ENCODE measurements at places on chromosomes 13 and 19.

- no peak for DNase-seq
These were observed 17.8 kb upstream of the GJB6 start for GRCh38 chr13:20249913-20250312.

- no peak for DNase-seq
These were observed 759 bp downstream of the ZMYM2 start for GRCh38 chr13:19959141-19959830.

GRCh38 chr19:31138077-31138476 is 211.2 kb downstream of the TSHZ3 start:
- DNase-seq = no peak

- no peak for DNase-seq
These were observed 24.6 kb downstream of the PRAM1 start for GRCh38 chr19:8477889-8478288.

- DNase-seq = no peak
These were observed 190.2 kb upstream of the TSHZ3 start for GRCh38 chr19:31539386-31539785.
